ENCODE measurements at places on chromosomes 7 and 10.

DNA sequence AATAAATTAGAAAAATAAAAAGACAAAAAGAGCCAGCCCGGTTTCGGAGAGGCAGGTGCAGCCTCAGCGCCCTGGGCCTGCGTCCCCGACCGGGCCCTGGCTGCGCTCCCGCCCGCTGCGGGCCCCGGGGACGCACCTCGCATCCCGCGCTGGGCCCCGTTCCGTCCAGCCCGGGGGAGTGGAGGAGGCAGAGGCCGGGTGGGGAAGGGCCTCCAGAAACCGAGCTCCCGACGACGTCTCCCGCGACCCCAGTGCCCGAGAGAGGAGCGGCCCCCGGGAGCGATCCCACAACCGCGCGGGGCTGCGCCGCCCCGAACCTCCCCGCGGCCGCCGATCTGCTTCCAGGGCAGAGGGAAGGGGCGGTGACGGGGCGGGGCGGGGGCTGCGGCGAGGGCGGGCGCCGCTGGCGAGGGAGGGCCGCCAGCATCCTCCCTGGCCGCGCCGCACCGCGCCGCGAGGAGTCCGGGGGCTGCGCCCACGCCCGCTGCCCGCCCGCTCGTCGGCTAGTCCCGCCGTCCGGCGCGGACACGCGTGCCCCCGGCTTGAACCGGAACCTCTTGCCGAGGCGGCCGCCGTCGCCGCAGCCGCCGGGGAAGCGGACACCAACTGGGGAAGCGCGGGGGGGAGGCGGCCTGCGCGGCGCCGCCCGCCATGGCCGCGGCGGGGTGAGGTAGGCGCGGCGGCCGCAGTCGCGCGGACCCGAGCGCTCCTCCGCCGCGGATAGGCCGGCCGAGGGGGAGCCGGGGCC, at the start of gene CCNY:
Gene CCNY (plus strand): TSS at position 426 of the 748 bp plus-strand sequence. CDS start 545 bp downstream, outside the sequence.
- peak; percentile 84 for DNase-seq

- DNase-seq: no peak
These were observed 33.9 kb upstream of the CYCS start for GRCh38 chr7:25158966-25159365.

- peak; percentile 77 for DNase-seq
These were observed 31.6 kb upstream of the LYZL1 start for GRCh38 chr10:29257106-29257783.

DNA sequence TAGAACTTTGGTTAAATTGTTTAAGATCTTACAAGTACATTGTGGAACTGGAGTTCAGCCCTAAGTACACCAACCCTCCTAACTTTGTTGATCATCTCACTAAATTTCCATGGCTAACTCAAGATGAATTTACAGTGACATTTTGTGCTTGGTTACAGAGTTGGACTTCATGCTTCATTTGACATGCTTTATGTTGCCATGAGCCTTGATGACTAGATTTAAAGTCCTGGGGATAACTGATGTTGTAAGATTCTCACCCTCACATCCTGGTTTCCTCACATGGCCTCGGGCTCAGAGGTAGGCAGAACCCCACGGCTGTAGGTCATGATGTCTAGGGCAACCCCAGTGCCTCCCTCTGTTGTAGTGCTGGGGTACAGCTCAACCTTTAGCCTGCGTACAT, 397.2 kb upstream of the IGFBP3 start:
- DNase-seq: no peak

- DNase-seq: no peak
These were observed 87.6 kb upstream of the ATP6V0A4 start for GRCh38 chr7:138885383-138886147.

DNA sequence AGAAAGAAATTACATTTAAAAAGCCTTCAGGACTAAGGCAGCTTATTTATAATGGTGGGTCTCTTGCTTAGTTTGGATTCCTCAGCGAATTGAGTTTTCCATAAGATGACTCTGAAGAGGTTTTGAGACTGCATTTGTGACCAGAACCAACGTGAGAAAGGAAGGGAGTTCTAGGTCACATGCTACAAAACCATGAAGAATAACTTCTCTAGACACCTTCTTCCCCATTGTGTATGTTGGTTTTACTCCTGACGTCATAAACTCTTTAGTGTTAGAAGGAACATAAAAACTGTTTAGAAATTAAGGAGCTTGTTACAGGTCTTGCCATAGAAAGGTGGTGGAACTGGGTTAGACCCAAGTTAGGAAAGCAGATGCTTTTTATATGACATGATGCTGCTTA, 11.1 kb downstream of the PTPN12 start:
- DNase-seq: no peak

DNA sequence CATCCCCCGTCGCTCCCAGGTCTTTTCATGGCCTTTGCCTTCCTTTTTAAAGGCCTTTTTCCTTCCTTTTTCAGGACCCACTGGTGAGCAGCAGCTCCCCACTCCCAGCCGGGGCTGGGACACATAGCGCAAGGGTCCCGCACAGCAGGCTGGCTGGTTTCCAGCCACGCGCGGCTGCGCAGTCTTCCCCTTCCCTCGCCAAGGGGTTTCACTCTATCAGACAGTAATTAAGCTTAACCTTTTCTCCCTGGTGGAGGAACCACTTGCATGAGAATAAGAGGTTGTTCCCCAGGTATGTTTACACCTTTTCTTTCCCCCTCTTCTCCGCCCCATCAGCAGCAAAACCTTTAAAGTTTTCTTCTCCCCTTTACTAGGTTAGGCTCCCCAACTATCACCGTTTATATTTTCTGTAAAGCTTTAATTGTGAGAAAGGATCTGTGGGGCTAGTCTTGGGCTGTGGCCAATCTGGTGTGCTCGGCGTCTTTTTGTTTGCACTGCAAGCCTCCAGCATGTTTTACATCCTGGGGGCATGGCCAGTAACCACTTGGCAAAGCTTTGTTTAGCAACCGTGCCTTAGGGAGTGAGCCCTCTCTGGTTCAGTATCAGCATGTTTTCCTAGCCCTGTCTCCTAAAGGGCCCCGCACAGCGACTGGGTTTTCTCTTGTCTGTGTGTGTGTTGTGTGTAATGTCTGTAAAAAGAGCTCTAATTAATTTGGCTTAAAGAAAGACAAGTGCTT, 219.6 kb downstream of the PHF14 start:
- DNase-seq: no peak

DNA sequence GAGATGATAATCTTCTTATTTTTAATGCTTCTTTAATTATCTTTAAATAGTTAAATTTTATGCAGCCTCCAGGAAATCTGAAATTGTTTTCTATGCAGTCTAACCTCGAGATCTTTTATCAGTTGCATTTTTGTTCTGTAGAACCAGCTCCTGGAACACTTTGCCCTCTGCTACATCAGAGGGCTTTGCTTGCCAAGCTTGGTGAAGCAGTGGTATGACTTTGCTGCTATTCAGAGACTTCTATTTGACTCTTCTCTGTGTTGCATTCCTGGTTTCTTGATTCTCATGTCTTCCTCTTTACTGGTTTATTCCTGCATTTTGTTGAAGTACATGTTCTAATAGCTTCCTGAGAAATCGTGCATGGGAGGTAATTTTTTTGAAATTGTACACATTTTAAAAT, 163.7 kb upstream of the TMEM229A start:
- DNase-seq: no peak

- no peak for DNase-seq
These were observed 81.8 kb downstream of the PTPN20 start for GRCh38 chr10:46992803-46993561.

- DNase-seq: peak; percentile 99
These were observed 685 bp downstream of the LUC7L2 start for GRCh38 chr7:139360210-139360947.

- DNase-seq: no peak
These were observed 335.7 kb upstream of the SHH start for GRCh38 chr7:156147756-156148504.

DNA sequence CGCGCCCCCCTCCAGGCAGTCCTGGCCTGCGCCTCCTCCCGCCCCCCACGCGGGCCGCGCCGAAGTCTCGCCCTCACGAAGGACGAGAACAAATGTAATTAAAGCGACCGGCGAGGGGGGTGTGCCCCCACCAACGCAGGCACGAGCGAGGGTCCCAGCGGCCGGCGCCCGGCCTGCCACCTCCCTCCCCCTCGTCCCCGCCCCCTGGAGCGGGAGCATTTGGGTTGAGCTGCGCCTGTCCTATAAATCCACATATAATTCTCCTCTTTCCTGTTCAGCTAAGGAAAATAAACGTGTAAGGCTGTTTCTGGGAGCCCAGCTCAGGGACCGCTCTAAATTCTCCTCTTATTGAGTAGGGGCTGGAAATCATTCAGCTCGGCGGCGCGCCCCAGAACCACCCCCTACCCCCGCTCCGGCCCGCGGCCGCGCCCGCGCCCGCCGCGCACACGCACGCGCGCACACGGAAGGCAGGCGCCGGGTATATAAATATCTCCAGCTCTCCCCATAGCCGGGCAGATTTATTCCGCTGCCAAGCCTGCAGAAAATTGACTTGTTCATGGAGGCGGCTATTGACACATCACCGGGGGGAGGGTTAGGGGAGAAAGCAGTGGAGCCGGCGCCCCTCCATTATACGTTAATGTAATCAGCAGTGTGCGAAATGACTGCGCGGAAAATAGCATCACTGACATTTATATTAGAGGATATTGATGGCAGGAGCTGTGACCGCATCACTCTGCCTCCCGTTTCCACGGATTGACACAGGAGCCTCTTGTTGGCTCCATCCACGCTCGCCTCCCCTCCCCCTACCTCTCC, 61.6 kb upstream of the BTRC start:
- no peak for DNase-seq

GRCh38 chr10:19862811-19863515, 46.7 kb downstream of the PLXDC2 start:
- no peak for DNase-seq

DNA sequence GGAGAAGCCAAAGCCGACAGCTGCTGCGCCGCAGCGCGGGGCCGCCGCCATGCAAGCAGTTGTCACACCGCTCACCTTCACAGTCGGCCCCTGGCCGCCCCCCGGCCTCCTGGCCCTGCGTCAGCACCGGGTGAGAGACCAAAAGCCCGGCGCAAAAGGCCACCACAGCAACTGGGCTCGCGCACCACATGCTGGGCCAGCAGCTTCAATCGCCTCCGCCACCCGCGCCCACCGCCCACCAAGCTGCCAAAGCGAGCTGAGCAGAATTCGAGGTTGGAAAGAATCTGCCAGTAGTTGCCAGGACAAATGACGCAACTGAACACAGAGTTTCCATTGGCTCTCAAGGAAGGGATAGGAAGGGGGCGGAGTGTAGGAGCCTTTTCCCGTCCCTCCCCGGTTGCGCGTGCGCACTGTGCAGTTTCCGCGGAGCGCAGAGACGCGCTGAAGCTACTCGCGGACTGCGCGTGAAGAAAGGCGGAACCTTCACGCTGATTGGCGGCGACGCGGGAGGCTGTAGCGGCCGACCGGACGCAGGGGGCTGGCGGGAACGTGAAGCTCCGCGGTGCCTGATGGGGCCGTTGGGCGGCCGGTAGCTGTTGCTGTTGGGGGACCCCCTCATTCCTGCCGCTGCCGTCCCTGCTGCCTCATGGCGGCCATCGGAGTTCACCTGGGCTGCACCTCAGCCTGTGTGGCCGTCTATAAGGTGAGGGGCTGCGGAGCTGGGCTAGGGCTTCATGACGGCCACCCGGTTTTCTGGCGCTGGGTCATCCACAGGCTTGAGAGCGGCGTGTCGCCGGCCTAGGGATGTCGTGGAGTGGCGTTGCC, at the start of the genes CDNF, HSPA14 and MSANTD7:
Gene CDNF (minus strand): TSS at position 281 of the 825 bp plus-strand sequence. CDS start 91 bp downstream, at position 190.
Gene HSPA14 (plus strand): TSS at position 550 of the 825 bp plus-strand sequence. CDS start 97 bp downstream, at position 647.
Gene MSANTD7 (plus strand): TSS at position 550 of the 825 bp plus-strand sequence. CDS start 3,979 bp downstream, outside the sequence.
- peak; percentile 100 for DNase-seq

DNA sequence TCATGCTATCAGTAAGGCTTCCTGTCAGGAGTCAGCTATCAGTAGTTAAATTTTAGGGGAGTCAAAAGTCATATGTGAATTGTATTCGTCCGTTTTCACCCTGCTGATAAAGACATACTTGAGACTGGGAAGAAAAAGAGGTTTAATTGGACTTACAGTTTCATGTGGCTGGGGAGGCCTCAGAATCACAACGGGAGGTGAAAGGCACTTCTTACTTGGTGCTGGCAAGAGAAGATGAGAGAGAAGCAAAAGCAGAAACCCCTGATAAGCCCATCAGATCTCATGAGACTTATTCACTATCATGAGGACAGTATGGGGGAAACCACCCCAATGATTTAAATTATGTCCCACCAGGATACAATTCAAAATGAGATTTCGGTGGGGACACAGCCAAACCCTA, 47.1 kb downstream of the KLF6 start:
- no peak for DNase-seq

GRCh38 chr7:92717993-92718716, 118.2 kb downstream of the CDK6 start:
- peak; percentile 59 for DNase-seq

- no peak for DNase-seq
These were observed 267.5 kb upstream of the HABP2 start for GRCh38 chr10:113285305-113285704.

DNA sequence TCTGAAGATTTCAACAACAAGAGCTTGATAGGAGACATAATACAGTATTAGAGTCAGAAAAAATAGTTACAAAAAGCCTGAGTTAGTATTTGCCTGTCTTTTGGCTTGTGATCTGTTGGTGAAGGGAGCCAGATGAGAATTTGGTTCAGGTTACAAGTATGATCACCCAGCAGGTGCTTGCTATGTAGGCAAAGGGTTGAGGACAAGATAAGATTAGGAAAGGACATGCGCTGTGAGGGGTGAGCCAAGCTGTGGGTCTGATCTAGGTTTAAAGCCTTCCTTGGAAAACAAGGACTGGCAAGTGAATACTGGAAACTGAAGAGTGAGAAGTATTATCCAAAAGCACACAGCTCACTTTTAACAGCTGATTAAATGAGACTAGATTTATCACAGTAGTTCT, 28.7 kb upstream of the CD36 start:
- DNase-seq: no peak

GRCh38 chr7:20298486-20298901, 32.2 kb upstream of the ITGB8 start:
- DNase-seq: no peak

DNA sequence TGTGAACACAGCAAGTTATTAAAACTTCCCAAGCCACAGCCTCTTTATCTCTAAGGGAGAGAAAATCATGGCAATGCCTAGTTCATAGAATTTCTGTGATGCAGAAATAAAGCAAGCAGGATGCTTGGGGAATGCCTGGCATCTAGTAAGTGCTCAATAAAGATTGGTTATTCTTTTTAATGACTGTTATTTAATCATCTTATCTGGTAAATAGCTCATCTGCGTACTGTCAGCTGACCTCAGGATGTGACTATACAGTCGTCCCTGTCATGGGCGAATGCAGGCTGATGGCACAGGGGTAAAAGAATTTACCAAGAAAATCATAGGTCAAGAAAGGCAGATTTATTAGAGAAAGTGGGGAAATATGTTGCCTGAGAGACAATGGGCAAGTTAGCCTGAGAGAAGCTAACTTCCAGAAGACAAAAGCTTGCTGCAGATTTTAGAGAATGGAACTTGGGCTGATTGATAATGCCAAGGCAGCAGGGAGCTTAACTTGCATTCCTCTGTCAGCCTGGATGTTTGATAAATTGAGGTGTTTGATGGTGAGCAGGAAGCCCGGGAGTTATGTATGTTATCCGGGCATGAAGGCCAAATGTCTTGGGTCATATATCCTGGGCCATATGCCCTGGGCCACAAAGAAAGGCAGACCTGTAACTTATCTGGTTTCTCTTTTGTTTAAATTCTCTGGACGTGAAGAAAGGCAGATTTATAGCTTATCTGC, 126.0 kb downstream of the KCNMA1 start:
- DNase-seq: no peak

GRCh38 chr10:89887406-89887805, 186.0 kb downstream of the KIF20B start:
- DNase-seq: no peak

Measured in ureter (tissue), 1 donor.